ENCODE measurements at places on chromosomes 13 and 19. TPM values are rescaled to one million over a fixed set of nuclear protein-coding genes. Genes with fewer than 3 reads are reported as not detected.

GRCh38 chr13:111315347-111315995 is 5.0 kb upstream of the TEX29 start:
- H3K27ac ChIP-seq, result no peak overlapping the region
- H3K4me3 ChIP-seq, result no peak overlapping the region
- no peaks in the 10 kb centered on the region for H3K4me1 ChIP-seq
- no peaks in the 10 kb centered on the region for H3K27me3 ChIP-seq

- no peaks in the 10 kb centered on the region for H3K36me3 ChIP-seq
- H3K27me3 ChIP-seq, result no peaks in the 10 kb centered on the region
- no peaks in the 10 kb centered on the region for H3K4me1 ChIP-seq
- no peak for DNase-seq
Observed at GRCh38 chr13:61002686-61003085, 413.0 kb downstream of the PCDH20 start.

PPP1R13L gene
- 25.7 TPM for total RNA-seq

- no peak for DNase-seq
- peaks cover 47% of the 10 kb centered on the region for H3K4me1 ChIP-seq
- no peak overlapping the region for H3K27ac ChIP-seq
- no peaks in the 10 kb centered on the region for H3K27me3 ChIP-seq
Observed at GRCh38 chr19:41537789-41538188, 38.2 kb upstream of the CEACAM21 start.

- no peak for DNase-seq
- no peak overlapping the region for H3K4me3 ChIP-seq
- no peak overlapping the region for H3K27ac ChIP-seq
- H3K36me3 ChIP-seq, result no peaks in the 10 kb centered on the region
- H3K27me3 ChIP-seq, result no peaks in the 10 kb centered on the region
Observed at GRCh38 chr13:71634602-71635443, 232.2 kb downstream of the DACH1 start.

NKPD1 gene
- total RNA-seq, result 0.47 TPM

GRCh38 chr13:93714171-93714570 is 487.6 kb downstream of the GPC6 start:
- H3K27me3 ChIP-seq, result no peaks in the 10 kb centered on the region
- no peaks in the 10 kb centered on the region for H3K36me3 ChIP-seq
- no peak for DNase-seq
- no peak overlapping the region for H3K27ac ChIP-seq

TTYH1 gene
- 1.1 TPM for total RNA-seq

CGB7 gene
- not detected for total RNA-seq

F10 gene
- not detected for total RNA-seq

LYPD5 gene
- total RNA-seq, result 2.0 TPM

DNA sequence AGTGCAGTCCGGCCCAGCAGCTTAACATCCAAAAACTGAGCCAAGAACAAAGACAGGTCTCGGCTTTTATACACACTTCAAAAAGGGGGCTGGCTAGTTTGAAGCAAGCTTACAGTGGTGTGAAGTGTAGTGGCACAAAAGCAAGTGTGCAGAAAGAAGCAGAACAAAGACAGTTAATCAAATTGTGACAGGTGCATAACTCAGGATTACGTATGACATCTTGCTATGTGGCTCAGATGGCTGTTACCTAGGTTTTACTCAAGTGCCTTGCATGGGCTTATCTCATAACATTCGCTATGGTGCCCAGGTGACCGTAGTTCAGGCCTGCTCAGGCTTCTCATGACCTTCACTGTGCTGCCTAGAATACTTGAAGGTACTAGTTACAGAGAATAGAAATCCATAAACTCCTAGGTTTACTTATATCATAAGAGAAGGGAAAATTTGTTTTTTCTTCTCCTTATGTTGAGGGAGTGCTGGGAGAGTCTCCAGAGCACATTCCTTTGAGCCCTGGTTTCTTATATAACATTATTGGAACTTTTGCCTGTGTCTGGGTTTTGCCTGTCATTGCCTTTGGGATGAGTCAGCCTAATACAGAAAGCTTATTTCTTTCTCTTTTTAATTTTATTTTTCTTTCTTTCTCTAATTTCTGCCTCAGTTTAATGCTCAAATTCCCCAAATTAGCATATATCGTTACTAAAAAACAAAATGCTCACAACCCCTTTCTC is 1629.1 kb upstream of the PCDH20 start:
- H3K27me3 ChIP-seq, result no peaks in the 10 kb centered on the region
- no peak overlapping the region for H3K27ac ChIP-seq
- no peaks in the 10 kb centered on the region for H3K36me3 ChIP-seq
- H3K4me1 ChIP-seq, result no peaks in the 10 kb centered on the region

- no peaks in the 10 kb centered on the region for H3K36me3 ChIP-seq
- peaks cover 26% of the 10 kb centered on the region for H3K27me3 ChIP-seq
- DNase-seq, result no peak
- no peak overlapping the region for H3K4me3 ChIP-seq
Observed at GRCh38 chr19:30237140-30237539, 135.0 kb upstream of the ZNF536 start.

Measured in activated naive CD8-positive, alpha-beta T cell treated with anti-CD3 and anti-CD28 coated beads, Interleukin-2, amount 10 ng/mL, durations not matched to agents 7 days and 5 days (primary cell).